ENCODE measurements at places on chromosomes 16 and 17.

- no peak for DNase-seq
Observed at GRCh38 chr17:37541880-37542660, 52.4 kb downstream of the DUSP14 start.

GRCh38 chr17:8649157-8650118, 18.9 kb upstream of the MYH10 start:
- no peak for DNase-seq

GRCh38 chr17:34566201-34566600, 13.2 kb upstream of the TMEM132E start:
- no peak for DNase-seq

GRCh38 chr17:6589266-6589946, 33.1 kb upstream of the PITPNM3 start:
- no peak for DNase-seq

- no peak for DNase-seq
Observed at GRCh38 chr16:75860326-75861053, 134.2 kb upstream of the CPHXL start.

DNA sequence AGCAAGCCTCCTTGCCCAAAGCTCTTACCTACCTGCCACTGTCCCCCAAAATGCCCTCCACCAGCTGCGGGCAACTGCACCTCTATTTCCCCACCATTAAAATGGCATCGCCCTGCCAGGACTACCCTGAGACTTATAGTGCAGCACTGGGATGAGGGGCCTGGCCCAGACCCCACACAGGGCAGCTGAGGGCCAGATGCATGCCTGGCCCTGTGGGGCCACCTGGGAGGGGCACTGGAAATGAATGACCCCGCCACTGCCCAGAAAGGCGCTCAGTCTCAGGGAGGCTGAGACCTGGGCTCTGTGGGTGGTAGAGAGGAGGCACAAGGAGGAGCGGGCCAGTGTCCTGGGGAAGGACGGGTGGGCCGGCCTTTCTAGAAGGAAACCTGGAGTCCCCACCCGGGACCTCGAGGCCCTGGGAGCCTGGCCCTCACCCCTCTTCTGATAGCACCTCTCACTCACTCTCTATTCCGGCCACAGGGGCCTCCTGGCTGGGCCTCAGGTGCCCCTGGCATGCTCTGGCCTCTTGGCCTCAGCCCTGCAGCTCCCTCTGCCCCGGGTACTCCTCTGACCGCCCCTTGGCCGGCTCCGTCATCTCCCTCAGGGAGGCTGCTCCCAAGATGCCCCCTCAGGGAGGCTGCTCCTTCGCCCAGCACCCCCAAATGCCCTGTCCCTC, 26.9 kb downstream of the KATNB1 start:
- no peak for DNase-seq

DNA sequence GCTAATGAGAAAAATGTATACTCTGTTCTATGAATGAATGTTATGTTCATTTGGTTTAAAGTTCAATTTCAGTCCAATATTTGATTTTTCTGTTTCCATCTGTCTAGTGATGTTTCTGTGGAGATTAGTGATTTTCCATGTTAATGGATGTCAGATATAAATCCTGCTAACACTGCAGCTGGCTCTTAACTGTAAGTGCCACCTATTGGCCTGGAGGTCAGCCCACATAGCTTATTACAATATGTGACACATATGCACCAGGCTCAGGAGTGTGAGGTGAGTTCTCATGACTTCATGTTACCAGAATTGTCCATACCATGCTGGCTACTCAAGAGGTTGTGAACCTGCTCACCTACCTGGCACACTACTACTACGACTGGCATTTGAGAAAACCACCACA, 17.1 kb downstream of the ATF7IP2 start:
- no peak for DNase-seq

- DNase-seq: peak; percentile 41
Observed at GRCh38 chr17:81890447-81891302, 711 bp downstream of the ALYREF start.

Data from activated CD4-positive, alpha-beta memory T cell treated with anti-CD3 and anti-CD28 coated beads for 36 hours (primary cell).